ENCODE measurements at places on chromosomes 16 and 17.

GRCh38 chr17:41417576-41418015, 6.8 kb downstream of the KRT37 start:
- no peak for DNase-seq

DNA sequence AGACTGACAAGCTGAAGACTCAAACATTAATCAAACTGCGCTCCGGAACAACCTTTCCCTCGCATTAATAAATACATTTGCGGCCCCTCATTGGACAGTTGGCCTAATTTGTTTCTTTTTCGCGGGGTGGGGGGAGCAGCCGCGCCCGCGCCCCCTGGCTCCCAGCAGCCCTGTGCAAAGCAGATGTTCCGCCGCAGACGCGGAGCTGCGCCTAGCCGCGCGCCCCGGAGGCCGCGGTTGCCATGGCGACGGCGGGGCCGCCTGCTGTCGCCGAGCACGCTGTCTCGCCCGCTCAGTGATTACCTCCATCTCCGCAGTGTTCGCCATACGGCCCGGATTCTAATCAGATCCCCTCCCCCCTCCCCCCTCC, 25.5 kb downstream of the COPZ2 start:
- DNase-seq: no peak

- no peak for DNase-seq
Measured at GRCh38 chr16:9658164-9658563, 524.1 kb downstream of the GRIN2A start.

- DNase-seq: no peak
Measured at GRCh38 chr16:29644973-29645693, 17.9 kb upstream of the SPN start.

GRCh38 chr17:58148609-58149008, 425 bp downstream of the OR4D1 start:
- DNase-seq: no peak

- no peak for DNase-seq
Measured at GRCh38 chr16:57742543-57742942, 7.0 kb downstream of the KATNB1 start.

GRCh38 chr17:35870906-35871819, 2.5 kb upstream of the HEATR9 start:
- DNase-seq: no peak
